ENCODE measurements at places on chromosomes 11 and 22.

GRCh38 chr11:34346551-34346950 lies 11.3 kb downstream of the ABTB2 start:
- DNase-seq: no peak

- no peak for DNase-seq
Observed at GRCh38 chr11:102229510-102230123, 87.7 kb upstream of the BIRC3 start.

GRCh38 chr11:46698597-46698996 lies 1.8 kb downstream of the ARHGAP1 start:
- no peak for DNase-seq

- DNase-seq: no peak
Observed at GRCh38 chr11:11866203-11866602, 24.4 kb downstream of the USP47 start.

DNA sequence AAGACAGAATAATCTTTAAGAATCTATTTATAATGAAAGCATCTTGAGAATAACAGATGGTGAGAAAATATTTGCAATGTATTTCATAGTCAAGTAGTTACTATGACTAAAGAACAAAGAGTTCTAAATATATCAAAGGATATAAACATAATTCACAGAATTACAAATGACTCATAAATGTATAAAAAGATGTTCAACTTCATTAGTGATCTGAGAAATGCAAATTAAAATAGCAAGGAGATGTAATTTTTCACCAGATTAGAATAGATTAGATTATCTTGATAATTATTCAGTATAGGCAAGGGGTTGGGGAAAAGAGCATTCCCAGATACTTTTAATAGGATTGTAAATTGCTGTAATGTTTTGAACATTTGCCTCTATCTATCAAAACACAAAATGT lies 30.1 kb upstream of the PAMR1 start:
- no peak for DNase-seq

DNA sequence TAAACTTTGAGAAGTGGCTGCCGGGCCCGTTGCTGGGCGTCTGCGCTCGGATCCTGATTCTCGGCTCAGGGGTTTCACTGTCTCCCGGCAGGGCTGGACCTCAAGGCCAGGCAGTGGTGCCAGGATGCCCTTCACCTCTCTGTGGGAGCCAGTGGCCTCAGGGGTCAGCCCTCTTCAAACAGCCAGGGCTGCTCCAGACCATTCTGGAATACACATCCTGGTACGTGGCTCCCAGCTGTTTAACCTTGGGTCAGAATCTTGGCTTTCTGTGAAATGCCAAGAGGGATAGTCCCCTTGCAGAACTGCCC lies 70.5 kb downstream of the MPPED1 start:
- no peak for DNase-seq

DNA sequence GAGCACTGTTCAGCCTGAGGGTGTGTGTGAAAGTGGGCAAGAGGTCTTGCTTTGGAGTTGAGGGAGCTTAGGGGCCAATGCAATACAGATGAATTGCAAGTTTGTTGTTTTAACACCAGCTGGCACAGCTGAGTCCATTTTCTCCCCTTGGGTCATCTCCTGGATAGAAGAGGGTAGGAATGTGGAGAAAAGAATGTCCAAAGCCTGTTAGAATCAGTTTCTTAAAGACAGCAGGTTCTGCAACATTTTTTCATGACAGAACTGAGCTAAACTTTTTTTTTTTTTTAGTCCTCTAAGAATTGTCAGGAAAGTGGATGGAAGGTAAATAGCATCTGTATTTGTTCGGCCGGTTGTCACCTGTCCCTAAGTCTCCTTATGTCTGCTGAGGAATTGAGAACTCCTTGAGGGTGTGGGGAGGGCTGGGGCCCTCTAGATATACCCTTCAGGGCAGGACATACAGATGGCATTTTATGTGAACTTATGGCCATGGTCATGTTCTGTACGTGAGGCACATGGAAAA lies 211.1 kb upstream of the CADM1 start:
- no peak for DNase-seq

DNA sequence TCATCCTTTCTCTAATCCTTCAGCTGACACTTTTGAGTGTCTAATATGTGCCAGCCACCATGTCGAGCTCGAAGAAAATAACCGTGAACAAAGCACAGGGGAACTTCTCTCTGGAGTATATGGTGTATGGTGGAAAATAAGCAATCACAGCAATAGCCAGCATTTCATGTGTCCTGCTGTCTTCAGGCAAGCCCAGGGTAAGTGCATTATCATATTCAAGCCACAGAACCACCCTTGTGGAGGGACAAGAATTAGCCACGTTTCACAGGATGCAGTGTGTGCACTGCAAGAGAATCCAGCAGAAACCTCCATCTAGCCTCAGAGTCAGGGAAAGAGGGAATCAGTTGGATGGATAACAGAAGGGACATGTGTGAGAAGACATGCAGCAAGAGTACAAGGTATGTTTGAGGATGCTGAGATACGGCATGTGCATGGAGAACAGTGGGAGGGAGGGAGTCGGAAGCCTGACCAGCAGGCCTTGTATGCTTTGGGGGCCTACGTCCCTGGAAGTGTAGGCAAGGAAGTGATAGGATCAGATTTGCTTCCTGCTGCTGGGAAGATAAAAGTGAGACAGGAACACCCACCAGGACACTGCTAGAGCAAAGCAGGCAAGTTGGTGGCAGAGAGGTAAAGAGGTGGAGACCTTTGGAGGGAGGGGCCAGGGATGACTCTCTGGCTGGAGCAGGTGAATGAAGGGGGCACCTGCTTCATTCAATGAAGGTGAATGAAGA lies 14.7 kb upstream of the GNAZ start:
- DNase-seq: no peak

- DNase-seq: no peak
Observed at GRCh38 chr22:17927062-17927461, 97.3 kb downstream of the MICAL3 start.

- no peak for DNase-seq
Observed at GRCh38 chr22:47009304-47010101, 247.1 kb downstream of the TBC1D22A start.

DNA sequence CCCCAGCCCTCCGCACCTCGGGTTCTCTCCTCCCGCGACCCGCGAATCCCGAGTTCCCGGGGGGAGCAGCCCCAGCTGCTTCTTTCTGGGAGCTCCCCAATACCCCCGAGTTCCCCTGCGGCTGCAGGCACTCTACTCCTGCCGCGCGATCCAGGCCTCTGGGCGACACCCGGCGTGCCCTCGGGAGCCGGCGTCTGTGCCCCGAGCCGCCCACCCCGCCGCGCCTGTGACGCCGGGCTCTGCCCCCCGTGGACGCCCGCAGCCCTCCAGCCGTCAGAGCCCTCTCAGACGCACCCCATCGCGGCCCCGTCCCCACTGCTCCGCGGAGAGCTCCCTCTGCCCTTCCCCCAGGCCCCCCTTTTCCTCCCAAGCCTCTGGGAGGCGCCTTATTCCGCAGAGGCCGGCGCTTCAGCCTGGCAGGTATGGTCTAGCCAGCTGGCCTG lies 422 bp downstream of the GLB1L2 start:
- DNase-seq: no peak

Measured in stimulated activated naive CD4-positive, alpha-beta T cell (primary cell).